ENCODE measurements at places on chromosomes 5 and 9. TPM values are rescaled to one million over a fixed set of nuclear protein-coding genes. Genes with fewer than 3 reads are reported as not detected.

GRCh38 chr5:30686530-30686929 is 507.0 kb upstream of the CDH6 start:
- DNase-seq = no peak

Gene AK1
- 32.8 TPM for polyA plus RNA-seq

Gene PHAX
- polyA plus RNA-seq = 87.9 TPM

Gene PCDHA1
- not detected for polyA plus RNA-seq

- no peak for DNase-seq
Measured at GRCh38 chr9:18821788-18822187, 211.2 kb downstream of the SAXO1 start.

DNA sequence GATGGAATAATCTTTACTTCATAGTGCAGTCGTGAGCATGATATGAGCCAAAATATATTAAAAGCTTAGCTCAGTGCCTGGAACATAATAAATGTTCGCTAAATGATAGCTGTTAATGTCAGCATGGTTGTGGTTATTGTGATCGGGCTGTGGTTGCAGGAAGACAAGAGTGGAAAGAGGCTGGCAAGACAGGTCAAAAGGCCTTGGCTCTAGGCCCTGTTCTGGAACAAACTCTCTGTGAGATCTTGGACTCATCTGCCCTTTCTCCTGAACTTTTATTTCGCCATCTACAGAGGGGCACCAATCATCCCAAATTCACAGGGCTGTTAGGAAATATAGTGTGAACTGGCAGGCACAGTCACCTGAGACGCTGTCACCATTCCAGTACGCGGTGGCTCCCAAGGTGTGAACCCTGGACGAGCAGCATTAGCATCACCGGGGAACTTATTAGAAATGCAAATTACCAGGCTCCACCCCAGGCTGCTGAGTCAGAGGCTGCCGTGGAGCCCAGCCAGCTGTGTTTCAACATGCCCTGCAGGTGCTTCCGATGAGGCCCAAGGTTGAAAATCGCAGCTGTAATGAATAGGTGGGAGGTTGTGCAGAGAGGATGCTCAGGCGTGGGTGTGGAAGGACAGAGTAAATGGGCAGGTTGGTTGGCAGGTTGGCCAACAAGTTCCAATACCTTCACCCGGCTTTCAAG is 50.2 kb upstream of the SAP30L start:
- no peak for DNase-seq
